ENCODE measurements at places on chromosomes 1 and 21.

GRCh38 chr1:6491480-6491962 is at the start of gene PLEKHG5:
Gene PLEKHG5, minus strand, starts transcription at chr1:6491667. Its CDS starts 14,096 bp downstream, at chr1:6477571.
- DNase-seq: no peak

DNA sequence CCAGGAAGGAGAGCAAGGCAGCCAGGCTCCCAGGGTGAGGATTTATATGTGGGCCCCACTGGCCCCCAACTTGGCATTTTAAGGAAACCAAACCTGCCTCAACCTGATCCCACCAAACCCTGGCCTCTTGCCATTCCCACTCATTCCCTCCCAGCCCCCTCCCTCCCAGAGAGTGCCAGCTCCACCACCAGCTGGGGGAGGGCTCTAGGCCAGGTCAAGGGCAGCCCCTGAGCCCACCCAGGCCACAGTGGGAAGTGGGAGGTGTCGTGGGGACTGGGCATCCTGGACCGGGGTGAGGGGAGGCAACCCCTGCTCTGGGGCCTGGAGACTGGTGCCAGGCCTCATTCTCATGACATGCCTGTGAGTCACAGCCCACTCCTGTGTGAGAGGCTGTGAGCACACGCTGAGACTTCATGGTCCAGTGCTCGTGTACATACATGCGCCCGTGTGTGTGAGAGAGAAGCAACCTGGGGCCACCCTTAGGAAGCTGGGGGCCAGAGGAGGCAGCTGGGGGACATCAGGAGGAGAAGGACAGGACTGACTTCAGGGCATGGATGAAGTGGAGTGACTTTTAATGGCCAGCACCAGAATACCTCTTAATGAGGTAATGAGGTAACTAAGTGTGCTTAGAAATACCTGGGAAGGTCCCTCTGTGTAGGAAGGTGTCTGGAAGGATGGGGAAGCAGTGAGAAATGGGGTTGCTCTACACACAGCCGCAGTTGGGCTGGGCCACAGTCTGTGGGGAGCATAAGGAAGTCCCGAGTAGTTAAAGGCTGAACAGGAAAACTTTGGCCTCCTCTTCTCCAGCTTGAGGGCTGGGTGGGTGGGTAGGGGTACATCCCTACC is at the start of gene S100A2:
Gene S100A2, minus strand, starts transcription at position 316 of the 846 bp plus-strand sequence. CDS start 1,967 bp downstream, outside the sequence.
- DNase-seq: no peak

DNA sequence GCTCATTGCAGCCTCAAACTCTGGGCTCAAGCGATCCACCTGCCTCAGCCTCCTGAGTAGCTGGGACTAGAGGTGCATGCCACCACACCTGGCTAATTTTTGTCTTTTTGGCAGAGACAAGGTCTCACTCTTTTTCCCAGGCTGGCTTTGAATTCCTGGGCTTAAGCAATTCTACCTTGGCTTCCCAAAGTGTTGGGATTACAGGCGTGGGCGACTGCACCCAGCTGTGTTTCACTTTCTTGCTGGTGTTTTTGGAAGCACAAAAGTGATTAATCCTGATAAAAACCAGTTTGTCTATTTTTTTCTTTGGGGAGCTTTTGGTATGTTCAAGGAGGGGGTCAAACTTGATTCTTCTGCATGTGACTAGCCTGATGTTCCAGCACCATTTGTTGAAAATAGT is 19.3 kb downstream of the RNF11 start:
- no peak for DNase-seq

- no peak for DNase-seq
Observed at GRCh38 chr1:110035236-110035752, 870 bp downstream of the STRIP1 start.

DNA sequence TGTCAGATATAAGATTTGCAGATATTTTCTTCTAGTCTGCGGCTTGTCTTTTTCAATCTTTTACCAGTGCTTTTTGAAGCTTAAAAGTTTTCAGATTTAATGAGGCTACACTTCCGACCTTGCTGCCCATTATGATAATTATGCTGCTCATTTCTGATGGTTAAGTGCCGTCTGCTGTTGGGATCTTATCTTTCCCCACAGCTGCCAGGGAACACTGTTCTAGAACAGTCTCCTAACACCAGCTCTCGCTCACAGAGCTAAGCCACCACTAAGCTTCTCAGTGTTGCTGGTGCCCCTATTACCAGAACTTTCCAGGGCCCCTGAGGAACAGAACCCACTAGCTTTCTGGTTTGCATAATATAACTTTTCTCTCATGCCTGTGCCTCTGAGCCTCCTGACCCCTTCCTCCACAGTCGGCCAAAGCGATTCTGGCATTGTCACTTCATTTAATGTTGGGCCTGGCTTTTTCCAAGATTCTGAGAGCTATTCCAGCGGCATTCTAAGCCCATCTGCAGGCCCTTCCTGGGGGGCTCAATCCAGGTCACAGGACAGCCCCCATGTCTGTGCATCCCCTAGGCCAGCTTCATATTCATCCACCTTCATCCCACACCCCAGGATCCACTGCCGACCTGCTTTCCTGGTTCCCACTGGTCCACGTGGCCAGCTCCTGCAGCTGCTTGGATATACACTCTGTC is 237.0 kb downstream of the PTPRU start:
- no peak for DNase-seq

- DNase-seq: no peak
Observed at GRCh38 chr21:14243874-14244273, 27.9 kb downstream of the RBM11 start.

DNA sequence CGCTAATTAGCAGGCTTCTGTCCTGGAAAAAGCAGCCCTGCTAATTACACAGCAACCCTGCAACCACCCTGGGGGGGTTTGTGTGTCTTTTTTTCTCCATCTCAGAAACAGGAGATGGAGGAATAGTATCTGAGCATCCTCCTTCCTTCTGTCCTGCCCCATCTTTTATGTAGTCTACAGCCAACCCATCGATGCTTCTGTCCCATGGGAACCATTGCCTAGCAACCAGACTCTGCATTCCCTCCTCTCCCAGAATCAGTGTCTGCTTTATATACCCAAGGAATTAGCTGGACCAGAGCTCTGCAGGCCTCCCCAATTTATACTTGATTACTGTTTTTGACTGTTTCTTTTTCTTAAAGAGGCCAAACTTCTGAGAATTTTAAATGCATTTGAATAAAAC is 35.1 kb downstream of the LRRC38 start:
- no peak for DNase-seq

Measured in renal cortex interstitium (tissue), 15 donors.